ENCODE measurements at places on chromosomes 6 and 20.

DNA sequence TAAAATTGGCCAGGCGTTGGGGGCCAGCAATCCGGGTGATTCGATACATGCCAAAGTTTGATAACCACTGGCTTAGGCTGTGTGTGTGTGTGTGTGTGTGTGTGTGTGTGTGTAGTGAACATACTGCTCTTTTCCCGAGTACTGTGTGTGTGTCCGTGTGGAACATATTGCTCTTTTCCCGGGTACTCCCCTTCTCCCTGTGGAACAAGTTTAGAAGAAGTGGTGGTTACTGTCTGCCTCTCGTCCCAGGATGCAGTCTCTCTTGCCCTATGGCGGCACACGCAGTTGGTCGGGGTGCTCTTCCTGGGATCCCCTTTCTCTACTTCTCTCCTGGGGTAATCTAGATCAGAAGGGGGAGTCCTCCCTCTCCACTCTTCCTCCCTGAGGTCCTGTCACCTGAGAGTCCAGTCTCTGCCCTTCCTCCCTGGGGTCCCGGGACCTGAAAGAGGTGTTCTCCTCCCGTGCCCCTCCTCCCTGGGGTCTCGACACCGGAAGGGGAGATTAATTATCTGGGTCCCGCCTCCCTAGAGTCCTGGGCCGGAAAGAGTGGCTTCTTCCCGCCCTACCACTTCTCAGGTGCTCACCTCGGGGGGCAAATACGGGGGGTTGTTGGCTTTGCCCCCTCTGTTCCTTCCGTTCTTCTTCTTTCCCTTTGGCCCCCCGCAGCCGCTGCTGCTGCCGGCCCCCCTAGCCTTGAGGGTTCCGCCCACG is 516 bp downstream of the GTPBP2 start:
- DNase-seq, result peak; percentile 45

DNA sequence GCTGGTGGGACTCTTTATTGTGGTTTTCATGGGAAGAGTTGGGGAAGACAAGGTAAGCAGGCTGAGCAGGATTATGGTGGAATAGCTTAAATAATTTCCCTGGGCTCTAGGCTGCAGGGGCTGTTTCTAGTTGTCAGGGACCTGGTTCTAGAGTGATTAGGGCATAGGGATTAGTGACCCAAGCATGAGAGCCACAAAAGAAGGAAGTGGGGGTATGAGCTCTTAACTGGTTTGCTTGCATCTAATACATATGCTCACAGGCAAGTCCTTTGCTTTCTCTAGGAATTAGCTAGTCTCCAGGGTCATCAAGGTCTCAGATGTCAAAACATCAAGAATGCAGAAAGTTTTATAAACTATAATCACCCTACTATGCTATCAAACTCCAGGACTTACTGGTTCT is 67.5 kb upstream of the NRN1 start:
- no peak for DNase-seq

DNA sequence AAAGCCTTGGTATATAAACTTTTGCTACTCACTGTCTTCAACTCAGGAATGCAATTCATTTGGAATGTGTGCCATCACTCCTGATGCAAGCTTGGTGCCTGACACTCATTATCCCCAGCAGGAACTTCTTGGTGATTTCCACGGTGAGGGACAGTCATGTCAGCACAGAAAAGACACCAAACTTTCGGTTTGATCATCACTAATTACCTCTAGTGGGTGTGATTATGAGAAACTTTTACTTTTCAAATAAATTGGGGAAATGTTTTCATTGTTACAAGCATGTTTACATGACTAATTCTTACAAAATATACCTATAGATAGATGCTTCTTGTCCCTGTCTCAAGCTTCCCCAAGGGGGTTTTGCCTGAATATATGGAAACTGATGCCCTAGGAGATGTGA is 40.9 kb downstream of the RPP40 start:
- DNase-seq, result no peak

- no peak for DNase-seq
These were observed 61.0 kb downstream of the SMLR1 start for GRCh38 chr6:130888246-130888645.

DNA sequence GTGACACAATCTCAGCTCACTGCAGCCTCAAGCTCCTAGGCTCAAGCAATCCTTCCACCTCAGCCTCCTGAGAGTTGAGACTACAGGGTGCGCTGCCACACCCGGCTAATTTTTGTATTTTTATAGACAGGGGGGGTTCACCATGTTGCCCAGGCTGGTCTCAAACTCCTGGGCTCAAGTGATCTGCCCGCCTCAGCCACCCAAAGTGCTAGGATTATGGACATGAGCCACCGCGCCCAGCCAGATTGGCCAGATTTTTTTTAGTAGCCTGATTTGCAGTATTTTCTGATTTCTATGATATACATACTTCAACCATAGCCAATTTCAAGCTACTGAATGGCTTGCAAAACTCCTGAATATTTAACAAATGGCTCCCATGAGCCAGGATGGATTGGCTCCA is 21.4 kb upstream of the DLGAP4 start:
- DNase-seq, result no peak

GRCh38 chr6:30411515-30412207 is 66.7 kb downstream of the RPP21 start:
- peak; percentile 17 for DNase-seq

- DNase-seq, result no peak
These were observed 173.8 kb downstream of the VEGFA start for GRCh38 chr6:43943781-43944250.

DNA sequence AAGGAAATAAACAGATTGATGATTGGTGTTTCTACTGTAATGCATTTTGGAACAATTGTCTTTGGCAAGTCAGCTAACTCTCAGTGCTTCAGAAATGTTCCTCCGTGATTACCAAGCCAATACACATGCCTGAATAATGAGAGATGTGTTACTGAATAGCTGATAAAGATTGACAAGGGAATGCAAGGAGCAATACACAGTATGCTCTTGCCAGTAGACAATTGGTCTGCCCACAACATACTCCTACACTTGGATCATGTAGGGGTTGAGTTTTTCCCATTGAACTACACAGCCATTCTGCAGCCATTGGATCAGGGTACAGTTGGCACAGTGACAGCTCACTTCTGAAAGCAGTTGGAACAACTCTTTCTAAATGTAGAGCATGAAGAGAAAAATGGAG is 5.6 kb upstream of the GJB7 start:
- no peak for DNase-seq

All from NCI-H2081 (cell line).